Stimulated activated CD8-positive, alpha-beta memory T cell treated with anti-CD3 and anti-CD28 coated beads, Interleukin-15, amount 100 ng/mL, for 4 hours (primary cell): ENCODE measurements at places on chromosomes 2 and 18.

- DNase-seq = no peak
Measured at GRCh38 chr2:727071-727470, 49.9 kb upstream of the TMEM18 start.

DNA sequence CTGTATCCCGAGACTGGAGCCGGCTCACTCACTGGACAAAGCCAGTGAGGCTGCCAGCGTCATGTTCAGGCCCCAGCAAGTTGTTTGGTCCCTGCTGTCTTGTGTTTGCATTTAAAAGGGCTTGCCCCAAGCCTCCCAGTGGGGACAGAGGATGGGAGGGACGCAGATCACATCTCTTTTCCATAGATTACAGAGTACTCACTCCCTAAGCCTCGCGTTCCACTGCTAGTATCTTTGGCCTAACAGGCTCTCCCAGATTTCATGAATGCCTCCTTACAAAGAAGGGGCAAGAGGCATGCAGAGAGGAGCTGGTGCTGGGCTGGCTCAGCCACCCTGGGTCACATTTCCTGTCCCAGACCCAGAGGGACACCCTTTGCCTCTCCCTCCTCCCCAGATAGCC lies 59.1 kb downstream of the CMPK2 start:
- DNase-seq = no peak

DNA sequence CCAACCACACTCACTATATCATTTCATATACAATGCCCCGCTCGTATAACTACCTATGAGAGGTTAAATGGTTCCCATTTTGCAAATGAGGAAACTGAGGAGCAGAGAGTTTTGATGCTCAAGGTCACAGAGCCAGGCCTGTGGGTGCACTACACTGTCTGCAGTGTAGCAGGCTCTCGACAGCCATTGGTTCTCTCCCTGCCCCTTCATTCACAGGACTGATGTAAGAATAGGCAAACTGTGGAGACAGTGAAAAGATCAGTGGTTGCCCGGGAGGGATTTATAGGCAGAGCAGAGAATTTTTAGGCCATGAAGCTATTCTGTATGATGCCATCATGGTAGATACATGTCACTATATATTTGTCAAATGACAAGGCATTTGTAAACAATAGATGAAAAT lies 39.0 kb upstream of the LBH start:
- no peak for DNase-seq

DNA sequence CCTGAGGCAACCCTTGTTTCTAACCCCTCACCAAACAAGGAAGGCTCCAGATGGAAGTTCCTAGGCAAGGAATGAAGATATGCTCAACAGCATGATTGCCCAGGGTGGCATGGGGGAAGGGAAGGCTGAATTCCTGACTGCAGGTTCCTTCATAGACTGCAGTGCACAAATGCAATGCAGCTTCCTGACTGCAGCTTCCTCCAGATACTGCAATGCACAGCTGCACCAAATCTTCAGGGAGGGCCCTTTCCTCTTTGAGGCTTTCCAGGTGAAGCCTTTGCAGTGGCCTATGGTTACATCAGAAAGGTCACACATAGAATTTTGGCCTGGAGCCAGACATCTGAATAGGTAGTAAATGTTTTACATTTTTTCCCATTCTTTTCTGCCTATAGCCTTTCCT lies 58.8 kb upstream of the DYNAP start:
- no peak for DNase-seq

GRCh38 chr18:24727685-24728084 lies 267.2 kb downstream of the HRH4 start:
- no peak for DNase-seq

DNA sequence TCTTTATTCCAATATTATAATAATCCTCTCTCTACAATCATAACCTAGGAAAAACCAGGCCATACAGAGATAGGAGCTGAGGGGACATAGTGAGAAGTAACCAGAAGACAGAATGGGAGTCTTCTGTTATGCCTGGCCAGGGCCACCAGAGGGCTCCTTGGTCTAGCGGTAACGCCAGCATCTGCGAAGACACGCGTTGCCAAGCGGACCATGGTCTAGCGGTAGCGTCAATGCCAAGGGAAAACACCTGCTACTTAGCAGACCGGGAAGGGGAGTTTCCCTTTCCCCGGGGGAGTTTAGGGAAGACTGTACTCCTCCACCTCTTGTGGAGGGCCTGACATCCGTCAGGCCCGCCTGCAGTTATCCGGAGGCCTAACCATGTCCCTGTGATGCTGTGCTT lies 36.6 kb downstream of the ARL6IP6 start:
- no peak for DNase-seq

DNA sequence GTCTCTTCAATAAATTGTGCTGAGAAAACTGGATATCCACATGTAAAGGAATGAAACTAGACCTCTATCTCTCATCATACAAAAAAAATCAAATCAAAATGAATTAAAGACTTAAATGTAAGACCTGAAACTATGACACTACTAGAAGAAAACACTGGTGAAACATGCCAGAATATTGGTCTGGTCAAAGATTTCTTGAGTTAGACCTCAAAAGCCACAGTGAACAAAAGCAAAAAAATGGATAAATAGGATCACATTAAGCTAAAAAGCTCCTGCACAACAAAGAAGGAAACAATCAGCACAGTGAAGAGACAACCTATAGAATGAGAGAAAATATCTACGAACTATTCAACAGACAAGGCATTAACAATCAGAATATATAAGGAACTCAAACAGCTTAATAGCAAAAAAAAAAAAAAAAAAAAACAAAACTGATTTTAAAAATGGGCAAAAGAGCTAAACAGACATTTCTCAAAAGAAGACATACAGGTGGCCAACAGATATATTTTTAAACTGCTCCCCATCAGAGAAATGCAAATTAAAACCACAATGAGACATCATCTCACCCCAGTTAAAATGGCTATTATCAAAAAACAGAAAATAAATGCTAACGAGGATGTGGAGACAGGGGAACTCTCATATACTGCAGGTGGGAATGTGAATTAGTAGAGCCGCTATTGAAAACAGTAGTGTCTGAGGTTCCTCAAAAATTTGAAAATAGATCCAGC lies 66.3 kb downstream of the NCKAP1 start:
- DNase-seq = no peak

GRCh38 chr2:181268174-181268867 lies 188.9 kb upstream of the ITGA4 start:
- no peak for DNase-seq

DNA sequence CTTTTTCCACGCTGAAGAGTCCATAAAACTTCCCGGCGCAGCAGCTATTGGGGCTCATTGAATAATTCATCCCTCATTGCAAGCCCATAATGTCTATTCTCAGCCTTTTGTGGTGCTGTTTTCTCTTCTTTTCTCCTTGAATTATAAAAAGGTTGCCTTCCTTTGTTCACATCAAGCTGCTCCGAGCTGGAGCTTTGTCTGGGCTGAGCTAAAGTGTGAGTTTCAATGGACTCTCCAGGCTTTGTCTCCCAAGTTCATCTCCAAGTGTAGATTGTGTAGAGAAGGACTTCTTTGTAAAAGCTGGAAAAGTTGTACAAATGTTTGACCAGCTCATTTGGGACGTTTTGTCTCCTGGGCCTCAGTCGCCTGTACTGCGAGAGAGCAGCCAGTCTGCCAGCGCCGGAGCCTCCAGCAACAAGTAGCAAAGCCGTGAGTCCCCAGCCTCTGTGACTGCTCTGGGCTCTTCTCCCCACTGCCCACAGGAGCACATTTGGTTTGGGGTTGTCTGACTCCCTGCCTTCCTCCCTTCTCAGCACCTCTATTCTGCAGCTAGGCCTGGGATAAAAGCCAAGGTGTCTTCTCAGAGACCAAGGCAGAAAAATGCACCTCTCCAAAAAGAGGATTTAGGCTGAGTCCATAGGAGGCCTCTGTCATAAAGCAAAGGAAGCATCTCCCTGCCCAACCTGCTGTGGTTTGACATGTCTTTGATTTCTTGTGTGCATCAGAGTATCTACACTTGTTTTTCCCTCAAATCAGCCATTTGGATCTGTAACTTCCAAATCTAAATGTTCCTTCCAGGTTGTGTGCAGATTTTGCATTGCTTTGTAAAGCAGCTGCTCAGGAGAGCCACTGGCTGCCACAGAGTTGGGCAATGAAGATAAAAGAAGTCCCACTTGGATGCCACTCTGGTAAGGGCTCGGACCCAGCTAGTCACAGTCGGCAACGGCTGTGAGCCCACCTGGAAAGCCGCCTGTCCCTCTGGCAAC lies 6.4 kb downstream of the PAX3 start:
- DNase-seq = no peak

DNA sequence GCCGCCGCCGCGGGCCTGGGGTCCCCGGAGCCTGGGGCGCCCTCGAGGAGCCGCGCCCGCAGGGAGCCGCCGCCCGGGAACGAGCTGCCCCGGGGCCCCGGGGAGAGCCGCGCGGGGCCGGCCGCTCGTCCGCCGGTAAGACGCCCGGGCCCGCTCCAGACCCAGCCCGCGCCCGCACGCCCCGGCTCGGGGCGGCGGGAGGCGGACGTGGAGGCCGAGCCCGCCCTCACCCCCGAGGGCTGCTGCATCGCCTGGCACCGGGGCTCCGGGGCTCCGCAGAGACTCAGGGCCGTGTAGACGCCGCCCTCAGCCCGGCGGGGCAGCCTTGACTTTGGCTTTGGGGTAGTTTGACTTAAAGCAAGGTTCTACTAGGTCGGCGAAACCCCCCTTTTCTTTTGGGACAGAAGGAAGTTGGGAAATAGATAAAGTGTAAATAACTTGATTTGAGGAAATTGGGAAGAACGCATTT lies 335 bp downstream of the ERFE start:
- DNase-seq = no peak
